Thoracic aorta (tissue), 2 donors: ENCODE measurements at places on chromosomes 4 and X.

DNA sequence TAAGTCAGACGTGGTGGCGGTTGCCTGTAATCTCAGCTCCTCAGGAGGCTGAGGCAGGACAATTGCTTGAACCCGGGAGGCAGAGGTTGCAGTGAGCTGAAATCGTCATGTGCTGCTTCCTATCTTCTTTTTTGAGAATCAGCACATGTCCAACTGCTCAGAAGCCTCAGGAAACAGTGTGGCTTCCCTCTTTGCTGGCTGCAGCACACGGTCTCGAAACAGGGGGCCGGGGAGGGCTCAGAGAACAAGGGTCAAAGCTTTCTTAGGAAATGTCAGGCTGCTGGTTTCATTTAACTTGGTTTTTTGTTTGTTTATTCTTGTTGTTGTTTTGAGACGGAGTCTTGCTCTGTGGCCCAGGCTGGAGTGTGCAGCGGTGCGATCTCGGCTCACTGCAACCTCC is 31.3 kb downstream of the CRLF2 start:
- no peak for DNase-seq

- DNase-seq = no peak
Observed at GRCh38 chr4:165493359-165493758, 114.6 kb downstream of the CPE start.

- DNase-seq = no peak
Observed at GRCh38 chrX:115494161-115494560, 66.8 kb upstream of the PLS3 start.

GRCh38 chr4:10666616-10667015 is 18.0 kb downstream of the CLNK start:
- DNase-seq = no peak

DNA sequence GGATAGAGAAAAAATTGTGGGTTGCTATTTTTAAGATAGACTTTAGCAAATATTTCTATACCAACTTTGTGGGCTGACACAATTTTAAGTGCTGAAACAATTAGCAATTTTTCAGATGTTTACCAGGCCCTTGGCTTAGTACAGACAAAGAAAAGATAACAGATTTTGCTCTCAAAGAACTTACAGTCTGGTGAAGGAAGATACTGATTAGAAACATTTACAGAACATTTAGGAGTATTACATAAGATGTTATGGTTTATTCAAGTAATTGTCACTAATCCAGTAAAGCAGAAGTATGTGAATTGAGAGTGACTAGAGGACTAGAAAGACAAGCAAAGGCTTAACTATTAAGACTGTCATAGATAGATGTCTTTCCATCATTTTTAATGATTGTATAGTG is 35.3 kb upstream of the NDUFC1 start:
- no peak for DNase-seq

GRCh38 chr4:8939160-8939839 is 67.7 kb upstream of the HMX1 start:
- no peak for DNase-seq

GRCh38 chrX:16834806-16835205 is 35.4 kb downstream of the RBBP7 start:
- no peak for DNase-seq

GRCh38 chr4:47122592-47123291 is 91.4 kb downstream of the GABRB1 start:
- no peak for DNase-seq

GRCh38 chr4:101187841-101188240 is 159.5 kb downstream of the PPP3CA start:
- DNase-seq = no peak

DNA sequence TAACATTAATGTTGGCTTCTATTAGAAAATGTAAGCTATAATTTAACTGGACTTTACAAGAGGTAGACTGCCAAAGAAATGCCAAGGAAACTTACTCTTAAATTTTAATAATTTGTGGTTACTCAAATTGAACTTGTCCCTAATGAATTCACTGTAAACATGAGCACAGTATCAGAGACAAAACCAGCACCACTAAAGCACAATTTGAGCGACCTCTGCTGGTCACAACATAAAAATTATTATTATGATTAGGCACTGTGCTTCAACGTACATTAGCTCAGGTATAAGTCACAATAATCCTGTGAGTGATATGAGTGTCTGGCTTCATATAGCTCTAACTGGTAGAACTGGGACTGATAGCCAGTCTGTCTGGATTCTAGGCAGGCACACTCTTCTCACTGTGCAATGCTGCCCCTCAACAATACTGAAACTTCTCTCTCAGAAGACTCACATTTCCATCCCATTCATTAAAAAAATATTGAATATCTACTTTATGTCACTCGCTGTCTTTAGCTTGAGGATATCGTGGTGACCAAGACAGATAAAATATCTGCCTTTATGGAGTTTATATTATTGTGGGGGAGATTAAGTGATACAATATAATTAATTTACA is 8.0 kb downstream of the NUDT6 start:
- DNase-seq = no peak

GRCh38 chrX:136417806-136418205 is 69.9 kb upstream of the BRS3 start:
- no peak for DNase-seq

- no peak for DNase-seq
Observed at GRCh38 chr4:99875071-99875470, 19.2 kb downstream of the LAMTOR3 start.

DNA sequence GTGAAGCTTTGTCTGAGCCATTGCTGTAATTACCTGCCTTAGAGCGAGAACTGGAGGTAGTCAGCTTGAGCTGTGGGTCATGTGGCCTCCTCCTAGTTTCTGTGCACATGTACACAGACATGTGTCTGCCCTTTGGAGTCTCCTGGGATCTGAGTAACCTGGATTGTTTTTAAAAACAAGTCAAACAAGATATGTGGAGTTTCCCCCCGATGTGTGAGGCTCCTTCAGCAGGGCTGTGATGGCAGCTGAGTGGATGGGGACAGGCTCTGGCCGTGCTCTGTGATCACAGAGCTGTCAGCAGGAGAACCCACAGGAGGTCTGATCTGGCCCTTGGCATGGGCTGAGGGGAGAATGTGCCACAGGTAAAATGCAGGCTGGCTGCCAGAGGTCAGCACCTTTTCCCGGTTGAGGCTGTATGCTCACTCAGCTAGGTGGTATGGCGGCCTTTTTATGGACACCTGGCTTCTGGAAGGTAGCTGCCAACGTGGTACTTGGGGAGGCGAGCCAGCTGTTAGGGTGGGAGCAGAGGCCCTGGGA is 38.4 kb downstream of the NOP14 start:
- no peak for DNase-seq

DNA sequence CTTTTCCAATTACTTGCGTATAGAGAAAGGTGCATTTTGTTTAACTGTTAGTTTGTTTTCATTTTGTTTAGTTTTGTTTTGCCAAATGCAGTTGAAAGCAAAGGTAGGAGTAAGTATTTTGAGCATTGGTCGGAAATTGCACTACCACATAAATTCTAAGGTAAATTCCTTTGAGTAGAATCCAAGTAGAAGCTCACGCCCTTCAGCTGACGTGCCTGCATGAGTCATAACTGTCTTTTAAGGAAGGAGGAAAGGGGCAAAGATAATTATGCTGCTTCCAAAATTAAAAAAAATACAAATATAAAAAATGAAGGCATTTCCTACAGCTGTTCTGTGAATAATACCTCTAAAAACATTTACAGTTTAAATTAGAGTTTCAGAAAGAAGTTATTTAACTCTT is 110.2 kb upstream of the MYOZ2 start:
- DNase-seq = no peak

DNA sequence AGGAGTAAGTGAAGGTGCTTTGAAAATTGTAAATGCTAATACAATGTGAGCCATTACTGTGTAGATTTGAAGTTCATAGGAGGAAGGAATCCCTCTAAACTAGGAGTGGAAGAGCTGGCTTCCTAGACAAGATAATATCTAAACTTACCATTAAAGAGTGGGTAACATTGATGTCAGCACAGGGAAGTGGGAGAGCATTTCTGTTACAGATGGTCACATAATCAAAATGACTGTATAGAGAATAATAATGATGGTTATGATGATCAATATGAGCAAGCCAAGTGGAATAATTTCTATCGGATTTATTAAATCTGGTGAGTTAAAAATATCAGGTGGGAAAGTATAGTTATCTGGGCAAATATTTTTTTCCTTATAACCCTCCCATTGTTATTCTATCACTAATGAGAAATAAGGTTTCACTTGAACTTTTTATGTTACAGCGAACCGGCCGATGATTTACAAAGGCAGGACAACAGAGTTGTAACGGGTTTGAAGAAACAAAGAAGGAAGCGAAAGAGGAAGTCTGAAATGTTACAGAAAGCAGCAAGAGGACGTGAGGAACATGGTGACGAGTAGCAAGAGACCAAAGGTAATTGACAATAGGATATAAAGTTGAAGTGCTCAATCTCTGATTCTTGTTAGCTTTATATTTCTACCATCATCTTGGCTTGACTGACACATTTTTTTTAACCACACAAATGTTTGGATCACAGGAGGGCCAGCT is 43.5 kb downstream of the FMR1NB start:
- DNase-seq = no peak

DNA sequence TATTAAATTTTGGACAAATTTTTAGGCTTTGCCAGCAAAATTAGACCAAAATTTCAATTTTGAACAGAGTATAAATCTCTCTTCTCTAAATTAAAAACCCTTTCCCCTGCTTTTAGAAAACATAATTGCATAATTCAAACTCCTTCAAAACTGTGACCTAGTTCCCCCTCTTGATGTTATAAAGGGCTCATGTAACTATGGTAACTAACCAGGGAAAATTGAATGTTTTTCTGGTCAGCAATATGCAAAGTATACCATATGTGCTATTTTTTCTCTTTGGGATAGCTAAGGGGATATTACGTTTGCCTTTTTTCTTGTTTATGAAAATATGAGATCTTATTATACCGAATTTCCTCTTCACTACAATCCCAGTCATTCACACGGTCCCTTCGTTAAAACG is 5.1 kb upstream of the ING2 start:
- no peak for DNase-seq

DNA sequence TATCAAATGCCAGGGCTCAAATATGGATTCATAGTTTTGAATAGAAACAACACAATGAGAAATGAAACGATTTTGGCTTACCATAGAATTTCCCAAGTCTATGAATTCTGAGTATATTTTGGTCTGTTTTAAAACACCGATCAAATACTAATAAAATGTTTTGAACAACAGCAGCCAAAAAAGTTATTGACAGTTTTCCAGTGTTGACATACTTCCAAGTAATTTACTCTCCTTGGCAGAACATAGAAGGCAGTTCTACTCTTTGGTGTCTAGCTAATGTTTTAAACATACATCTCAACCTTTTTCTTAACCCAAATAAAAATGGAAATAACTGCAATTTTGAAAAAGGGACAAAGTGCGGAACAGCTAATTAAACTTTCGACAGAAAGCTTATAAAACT is 1419.8 kb downstream of the ADGRL3 start:
- no peak for DNase-seq

GRCh38 chrX:48648336-48648751 is 35.3 kb upstream of the WAS start:
- no peak for DNase-seq

GRCh38 chr4:148390311-148390710 is 51.9 kb downstream of the NR3C2 start:
- DNase-seq = no peak

DNA sequence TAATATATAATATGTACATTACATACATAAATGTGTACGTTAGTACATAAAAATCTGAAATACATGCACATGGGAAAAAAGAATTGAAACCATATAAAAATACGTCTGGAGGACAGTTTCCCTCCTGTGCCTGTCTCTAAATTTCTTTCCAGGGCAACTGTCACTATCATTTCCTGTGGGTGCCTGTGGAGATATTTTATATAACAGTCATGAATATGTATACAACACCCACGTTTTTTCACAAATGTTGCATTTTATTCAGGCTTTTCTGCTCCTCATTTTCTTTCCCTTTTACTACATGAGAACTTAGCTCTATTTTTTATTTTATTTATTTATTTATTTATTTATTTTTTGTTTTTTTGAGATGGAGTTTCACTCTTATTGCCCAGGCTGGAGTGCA is 24.2 kb upstream of the GRPEL1 start:
- DNase-seq = no peak

- DNase-seq = no peak
Observed at GRCh38 chr4:95290702-95291101, 258.1 kb downstream of the UNC5C start.

DNA sequence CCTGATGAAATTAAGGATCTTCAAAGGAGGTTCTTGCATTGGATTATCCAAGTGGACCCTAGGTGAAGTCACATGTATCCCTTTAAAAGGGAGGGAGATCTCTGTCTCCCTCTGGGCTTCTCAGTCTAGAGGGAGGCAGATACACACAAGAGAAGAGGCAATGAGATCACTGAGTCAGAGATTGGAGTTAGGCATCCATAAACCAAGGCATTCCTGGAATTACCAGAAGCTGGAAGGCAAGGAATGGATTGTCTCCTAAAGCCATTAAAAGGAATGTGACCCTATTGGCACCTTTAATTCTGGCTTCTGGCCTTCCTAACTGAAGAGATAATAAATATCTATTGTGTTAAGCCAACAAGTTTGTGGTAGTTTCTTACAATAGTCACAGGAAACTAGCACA is 383.2 kb downstream of the PACRGL start:
- no peak for DNase-seq

GRCh38 chr4:106806158-106806797 is 229.8 kb downstream of the DKK2 start:
- DNase-seq = no peak

GRCh38 chr4:130689181-130689580 is 1593.2 kb downstream of the C4orf33 start:
- DNase-seq = no peak

GRCh38 chr4:28209371-28209924 is 1348.8 kb downstream of the STIM2 start:
- DNase-seq = no peak

GRCh38 chr4:172497321-172497720 is 671.3 kb upstream of the GALNT7 start:
- no peak for DNase-seq

- DNase-seq = no peak
Observed at GRCh38 chrX:115372152-115372551, 82.6 kb downstream of the LUZP4 start.

GRCh38 chr4:57369446-57369845 is 259.3 kb upstream of the IGFBP7 start:
- DNase-seq = no peak

- no peak for DNase-seq
Observed at GRCh38 chrX:10893976-10894375, 217.2 kb upstream of the HCCS start.

- no peak for DNase-seq
Observed at GRCh38 chr4:76799718-76800117, 98.2 kb downstream of the SOWAHB start.

- no peak for DNase-seq
Observed at GRCh38 chr4:61445374-61446063, 245.4 kb downstream of the ADGRL3 start.

DNA sequence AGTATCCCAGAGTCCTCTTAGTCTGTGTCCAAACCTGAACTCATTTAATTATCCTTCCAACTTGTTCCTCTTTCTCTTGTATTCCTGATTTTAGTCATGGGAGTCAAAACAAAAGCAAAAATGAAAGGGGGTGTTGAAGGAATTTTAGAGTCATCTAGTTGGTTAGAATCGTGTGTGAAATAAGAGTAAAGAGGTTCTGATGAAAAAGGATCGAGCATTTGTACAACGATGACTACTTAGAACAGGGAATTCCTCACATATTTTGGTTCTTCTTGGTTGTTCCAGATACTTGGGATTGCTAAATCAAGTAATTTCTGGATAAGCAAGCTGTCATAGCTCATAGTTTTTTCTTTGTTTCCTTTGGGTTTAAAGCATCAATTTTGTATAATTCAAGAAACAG is 194.4 kb downstream of the BCOR start:
- no peak for DNase-seq

- no peak for DNase-seq
Observed at GRCh38 chr4:2249526-2250356, 7.8 kb upstream of the HAUS3 start.
